ENCODE measurements at places on chromosomes 7 and 10.

DNA sequence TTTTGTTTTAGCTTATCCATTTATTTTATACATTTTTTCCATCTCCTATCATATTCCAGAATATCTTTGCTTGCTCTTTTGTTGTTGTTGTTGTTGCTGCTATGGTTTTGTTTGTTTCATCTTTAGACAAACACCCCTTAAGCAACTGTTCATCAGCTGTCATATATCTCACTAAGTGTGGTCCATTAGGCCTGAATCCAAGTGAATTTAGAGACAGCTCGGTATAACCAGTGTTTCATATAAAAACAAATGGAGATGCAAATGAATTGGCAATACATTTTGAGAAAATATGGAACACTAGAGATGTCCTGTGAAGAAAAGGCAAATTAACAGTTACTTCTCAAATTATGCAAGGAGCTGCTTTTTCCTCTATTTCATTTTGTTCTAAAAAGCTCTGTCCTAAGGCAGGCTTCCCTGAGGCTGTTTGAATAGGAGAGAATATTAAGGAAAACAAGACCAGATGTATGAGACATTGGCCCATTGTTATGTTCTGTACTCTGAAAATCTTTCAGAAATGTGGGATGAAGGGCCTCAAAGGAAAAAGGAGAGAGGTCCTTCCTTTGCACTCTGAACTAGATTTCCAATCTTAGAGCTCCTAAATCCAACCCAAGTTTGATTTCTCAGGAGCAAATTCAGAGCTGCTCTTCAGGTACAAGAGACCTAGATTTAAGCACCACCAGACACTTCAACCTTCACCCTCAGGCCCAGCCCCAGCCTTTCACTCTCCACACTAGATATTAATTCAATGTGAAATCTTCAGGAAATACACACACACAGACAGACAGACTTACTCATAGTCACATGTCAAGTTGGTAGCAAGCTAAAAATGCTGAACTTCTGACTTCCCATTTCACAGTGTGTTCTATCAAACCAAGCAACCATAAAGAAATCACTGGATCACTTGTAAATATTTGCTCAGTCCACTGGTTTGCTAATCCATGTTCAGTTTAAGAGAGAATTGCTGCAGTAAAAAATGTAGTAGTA is 5.4 kb downstream of the TFEC start:
- DNase-seq, result no peak

DNA sequence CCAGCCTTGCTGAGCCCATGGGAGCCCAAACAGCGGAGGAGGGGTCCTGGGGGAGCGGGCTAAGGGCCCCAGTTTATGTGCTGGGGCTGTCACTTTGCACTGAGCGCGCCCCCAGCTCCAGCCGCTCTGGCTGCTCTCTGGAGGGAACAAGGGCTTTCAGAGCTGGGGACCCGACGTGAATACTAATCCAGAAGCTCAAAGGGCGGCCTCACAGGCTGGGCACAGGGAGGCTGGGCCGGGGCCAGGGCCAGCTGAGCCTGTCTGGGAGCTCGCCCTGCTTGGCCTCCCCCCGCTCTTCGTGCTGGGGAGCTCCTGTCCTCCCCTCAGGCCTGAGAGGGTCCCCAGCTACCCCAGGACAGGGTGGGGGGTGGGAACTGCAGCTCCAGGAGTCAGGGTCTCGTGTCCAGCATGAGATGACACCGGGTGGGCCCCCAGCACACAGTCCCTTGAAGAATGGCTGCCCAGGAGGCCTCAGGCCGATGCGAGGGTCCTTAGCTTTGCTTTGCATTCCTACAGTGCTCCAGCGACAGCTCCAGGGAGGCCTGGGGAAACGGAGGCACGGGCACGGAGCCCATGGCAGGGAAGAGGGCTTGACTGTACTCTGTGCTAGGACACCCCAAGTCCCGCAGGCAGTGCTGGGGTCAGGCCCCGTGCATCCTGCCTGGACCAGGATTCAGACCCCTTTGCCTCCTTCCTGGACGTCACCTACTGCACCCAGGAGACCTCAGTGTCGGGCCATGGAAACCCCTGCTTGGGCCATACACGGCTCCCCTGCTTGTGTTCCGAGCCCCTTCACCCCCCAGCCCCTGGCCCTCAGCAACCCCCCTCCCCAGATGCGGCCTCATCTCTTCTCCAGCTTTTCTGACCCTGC is 5.8 kb upstream of the AMZ1 start:
- peak; percentile 91 for DNase-seq

GRCh38 chr7:157464111-157464970 is 127.5 kb downstream of the DNAJB6 start:
- peak; percentile 50 for DNase-seq

DNA sequence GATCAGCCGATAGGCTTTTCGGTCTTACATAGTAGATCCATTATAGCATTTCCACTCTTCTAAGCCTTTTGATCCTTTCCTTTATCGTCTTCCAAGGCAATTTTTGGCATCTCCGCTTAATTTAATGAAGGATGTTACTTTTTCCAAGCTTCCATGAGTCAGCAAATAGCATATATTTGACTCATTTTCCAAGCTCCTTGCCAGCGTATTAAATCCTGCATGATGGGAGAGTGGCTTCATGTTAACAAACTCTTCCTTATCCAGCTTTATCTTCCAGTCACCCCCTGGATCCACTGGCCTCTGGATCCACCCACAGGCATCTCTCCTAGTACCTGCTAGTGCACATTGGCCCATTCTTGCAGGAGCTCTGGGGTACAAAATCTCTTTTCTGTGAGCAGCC is 13.0 kb downstream of the OR9A2 start:
- no peak for DNase-seq

DNA sequence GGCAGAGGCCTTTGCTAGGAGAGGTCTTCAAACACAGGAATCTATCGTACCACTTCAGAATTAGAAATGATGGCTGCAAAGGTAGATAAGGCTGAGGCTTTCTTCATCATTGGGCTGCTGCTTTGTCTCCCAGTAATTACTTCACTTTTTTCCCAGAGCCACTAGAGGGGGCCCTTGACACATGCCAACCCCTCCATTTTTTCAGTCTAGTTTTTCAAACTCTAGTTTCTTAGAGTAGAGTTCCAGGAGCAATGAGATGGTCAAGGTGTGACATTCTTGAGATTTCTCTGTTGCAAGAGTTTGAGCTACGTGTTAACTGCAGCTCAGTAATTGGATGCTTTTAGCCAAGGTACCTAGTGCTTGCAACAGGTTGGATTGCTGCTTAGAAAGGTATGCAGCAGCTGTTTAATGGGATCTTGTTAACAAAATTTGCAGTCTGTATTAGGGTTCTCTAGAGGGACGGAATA is 33.8 kb upstream of the RBM20 start:
- DNase-seq, result peak; percentile 54

DNA sequence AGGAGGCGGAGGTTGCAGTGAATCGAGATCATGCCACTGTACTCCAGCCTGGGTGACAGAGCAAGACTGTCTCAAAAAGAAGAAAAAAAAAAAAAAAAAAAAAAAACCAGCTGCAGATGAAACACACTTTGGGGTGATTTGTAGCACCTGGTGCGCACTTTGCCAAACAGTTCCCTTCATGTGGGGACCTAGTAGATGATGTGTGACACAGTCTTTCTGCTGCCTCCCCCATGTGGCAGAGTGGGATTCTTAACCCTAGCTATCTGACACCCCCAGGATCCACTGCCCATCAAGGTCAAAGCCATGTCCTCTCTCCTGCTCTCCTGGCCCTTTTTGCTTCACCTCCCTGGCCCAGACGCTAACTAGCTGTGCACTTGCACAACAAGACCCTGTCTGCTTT is 52.1 kb upstream of the PDZD8 start:
- DNase-seq, result no peak

DNA sequence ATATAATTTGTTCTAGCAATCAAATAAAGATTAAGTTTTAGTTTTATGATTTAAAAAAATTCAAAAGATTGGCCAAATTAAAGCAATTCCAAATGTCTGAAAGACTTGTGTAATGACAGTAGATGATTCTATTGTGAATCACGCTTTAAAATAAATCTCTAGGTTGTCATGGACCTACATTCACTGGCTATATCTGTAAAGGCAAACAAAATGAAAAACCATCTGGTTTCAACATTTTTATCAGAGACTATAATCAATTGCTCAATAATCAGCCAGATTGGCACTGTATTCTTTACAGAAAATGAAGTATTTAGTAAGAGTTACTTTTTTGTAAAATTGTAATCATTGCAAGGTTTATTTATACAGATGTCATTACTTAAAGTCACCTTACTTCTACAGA is 60.7 kb downstream of the DGKB start:
- DNase-seq, result no peak

DNA sequence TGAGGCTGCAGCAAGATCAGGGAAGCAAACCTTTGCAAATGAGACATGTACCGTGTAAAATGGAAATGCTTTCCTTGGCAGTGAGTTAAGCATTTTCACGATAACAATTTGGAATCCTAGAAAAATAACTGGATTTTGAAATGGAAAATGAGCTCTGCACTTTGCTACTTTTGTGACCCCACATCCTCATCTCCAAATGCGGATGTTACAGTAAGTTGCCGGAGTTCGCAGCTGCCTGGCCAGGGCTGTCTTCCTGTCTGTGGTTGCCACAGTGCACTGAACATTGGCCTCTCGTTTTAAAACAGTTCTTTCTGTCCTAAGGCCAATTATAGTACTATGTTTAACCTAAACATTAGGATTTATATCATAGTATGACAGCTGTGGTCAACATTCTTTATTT is 136.2 kb upstream of the FZD8 start:
- DNase-seq, result no peak

GRCh38 chr7:12683678-12684585 is 3.5 kb upstream of the ARL4A start:
- DNase-seq, result no peak

GRCh38 chr10:100827819-100828737 is 82.7 kb downstream of the PAX2 start:
- no peak for DNase-seq

DNA sequence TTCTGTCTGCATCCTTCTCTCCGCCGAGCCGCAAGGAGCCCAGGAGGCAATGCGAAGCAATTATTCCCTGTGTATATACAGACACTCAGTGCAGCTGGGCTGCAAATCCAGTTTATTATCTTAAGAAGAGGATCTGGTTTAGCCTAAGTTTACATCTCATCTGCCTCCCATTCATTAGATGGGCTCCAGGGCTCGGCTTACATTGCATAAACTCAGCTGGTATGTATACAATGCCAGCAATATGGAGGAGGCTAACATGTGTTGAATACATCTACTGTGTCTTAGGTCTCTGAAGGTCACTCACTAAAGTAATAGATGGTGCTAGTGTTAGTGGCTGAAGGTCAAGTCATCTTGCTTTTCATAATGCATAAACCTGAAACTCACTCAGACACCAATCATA is 996.8 kb downstream of the KCNMA1 start:
- DNase-seq, result no peak

GRCh38 chr10:105210546-105210945 is 569.5 kb downstream of the SORCS3 start:
- DNase-seq, result no peak

- no peak for DNase-seq
Observed at GRCh38 chr7:81111358-81111757, 192.5 kb upstream of the SEMA3C start.

DNA sequence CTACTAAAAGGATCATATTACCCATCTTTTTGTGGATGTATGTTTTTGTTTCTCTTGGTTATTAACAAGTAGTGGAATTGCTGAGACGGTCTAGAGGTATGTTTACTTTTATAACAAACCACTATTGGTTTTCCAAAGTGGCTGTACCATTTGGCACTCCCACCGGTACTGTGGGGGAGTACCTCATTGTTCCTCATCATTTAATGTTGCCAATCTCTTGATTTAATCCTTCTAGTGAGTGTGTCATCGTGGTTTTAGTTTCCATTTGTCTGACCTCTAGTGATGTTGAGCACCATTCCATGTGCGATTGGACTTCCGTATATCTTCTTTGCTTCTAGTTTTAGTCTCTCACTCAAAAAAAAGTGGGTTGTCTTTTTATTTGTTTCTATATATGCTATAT is 50.4 kb downstream of the RBM33 start:
- DNase-seq, result no peak

- DNase-seq, result no peak
Observed at GRCh38 chr10:95214793-95215192, 20.8 kb downstream of the ACSM6 start.

- no peak for DNase-seq
Observed at GRCh38 chr10:79465341-79465740, 19.9 kb upstream of the ZCCHC24 start.

- no peak for DNase-seq
Observed at GRCh38 chr7:51219261-51219988, 97.2 kb downstream of the COBL start.

DNA sequence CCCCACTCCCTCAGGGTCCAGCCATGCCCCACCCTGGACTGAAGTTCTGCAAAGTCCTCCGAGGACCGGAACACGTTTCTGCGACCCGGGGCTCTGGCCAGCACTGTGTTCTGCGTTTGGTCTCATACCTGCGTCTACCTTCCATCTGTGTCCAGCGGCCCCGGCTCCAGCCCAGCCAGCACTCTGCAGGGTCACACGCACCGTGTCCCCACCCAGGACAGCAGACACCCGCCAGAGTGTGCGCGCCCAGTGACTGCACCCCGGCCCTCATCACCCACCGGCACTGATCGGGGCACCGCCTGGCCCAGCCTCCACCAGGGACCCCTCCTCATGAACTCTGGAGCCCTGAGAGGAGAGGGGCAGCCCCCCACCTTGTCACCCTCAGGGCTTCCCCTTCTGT is 20.3 kb downstream of the SLC29A4 start:
- no peak for DNase-seq

- no peak for DNase-seq
Observed at GRCh38 chr7:70598976-70599375, 533.0 kb upstream of the GALNT17 start.

GRCh38 chr10:111347386-111348013 is 270.7 kb downstream of the ADRA2A start:
- no peak for DNase-seq

DNA sequence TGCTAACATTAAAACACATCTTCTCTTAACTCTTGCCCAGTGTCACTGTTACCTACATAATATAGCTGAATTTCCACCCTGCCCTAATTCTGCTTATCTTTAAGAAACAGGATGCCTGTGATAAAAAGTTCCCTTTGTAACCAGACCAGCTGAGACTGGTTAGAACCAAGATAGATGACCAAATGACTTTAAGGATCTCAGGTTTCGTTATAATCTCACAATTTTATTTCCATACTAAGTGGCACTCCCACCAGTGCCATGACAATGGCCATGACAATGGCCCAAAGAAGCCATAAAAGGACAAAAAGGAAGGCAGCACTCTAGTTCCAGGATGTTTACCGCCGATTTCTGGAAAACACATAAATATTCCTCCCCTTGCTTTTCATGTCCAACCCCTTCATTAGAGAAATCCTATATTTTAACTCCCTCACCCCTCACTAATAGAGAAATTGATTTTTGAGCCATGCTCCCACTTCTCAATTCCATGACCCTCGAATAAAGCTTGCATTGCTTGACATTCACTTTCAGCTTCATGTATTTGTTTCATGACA is 126.1 kb downstream of the ELAPOR2 start:
- DNase-seq, result no peak
